ENCODE measurements at places on chromosomes 2 and 18.

DNA sequence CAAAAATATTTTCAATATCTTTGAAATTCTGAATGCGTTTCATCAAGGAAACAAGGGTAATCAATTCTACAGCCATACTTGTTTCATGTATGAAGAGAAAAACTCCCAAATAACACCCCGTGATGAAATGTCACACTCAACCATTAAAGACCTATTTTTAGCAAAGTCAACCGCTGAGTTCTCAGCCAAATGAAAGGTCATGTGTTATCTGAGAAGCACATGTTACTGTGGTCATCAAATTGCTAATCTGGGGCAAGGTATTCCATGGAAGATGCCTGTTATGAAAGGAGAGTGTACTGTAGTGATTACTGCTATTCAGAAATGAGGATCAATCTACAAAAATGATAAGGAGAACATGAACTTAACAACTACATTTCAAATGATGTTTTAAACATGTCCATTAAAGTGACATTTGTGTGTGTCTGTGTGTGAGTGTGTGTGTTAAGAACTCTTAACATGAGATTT is 126.7 kb downstream of the BCL2 start:
- no peak for DNase-seq

- no peak for DNase-seq
These were observed 30.0 kb upstream of the CHMP3 start for GRCh38 chr2:86593266-86593665.

GRCh38 chr18:63889626-63890025 is 2.1 kb downstream of the SERPINB2 start:
- DNase-seq: no peak

- no peak for DNase-seq
These were observed 30.1 kb upstream of the FMNL2 start for GRCh38 chr2:152304836-152305235.

- no peak for DNase-seq
These were observed 127.8 kb downstream of the ARHGAP28 start for GRCh38 chr18:6857300-6857699.

GRCh38 chr2:135863233-135863632 is 13.0 kb downstream of the MCM6 start:
- DNase-seq: no peak

DNA sequence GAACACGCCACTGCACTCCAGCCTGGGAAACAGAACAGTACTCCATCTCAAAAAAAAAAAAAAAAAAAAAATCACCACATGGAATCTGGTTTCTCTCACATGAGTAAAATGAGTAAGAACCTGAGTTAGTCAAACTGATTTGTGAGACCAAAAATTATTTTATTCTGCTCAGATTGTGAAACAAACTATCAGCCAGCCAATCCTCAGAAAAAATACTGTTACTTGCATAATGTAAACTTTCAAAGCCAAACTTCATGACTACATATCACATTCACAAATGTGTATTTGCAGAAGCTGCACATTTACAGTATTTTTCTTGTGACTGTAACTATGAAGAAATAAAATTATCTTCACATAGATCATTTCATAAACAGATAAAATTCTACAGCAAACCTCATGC is 23.2 kb downstream of the SUMO1 start:
- no peak for DNase-seq

DNA sequence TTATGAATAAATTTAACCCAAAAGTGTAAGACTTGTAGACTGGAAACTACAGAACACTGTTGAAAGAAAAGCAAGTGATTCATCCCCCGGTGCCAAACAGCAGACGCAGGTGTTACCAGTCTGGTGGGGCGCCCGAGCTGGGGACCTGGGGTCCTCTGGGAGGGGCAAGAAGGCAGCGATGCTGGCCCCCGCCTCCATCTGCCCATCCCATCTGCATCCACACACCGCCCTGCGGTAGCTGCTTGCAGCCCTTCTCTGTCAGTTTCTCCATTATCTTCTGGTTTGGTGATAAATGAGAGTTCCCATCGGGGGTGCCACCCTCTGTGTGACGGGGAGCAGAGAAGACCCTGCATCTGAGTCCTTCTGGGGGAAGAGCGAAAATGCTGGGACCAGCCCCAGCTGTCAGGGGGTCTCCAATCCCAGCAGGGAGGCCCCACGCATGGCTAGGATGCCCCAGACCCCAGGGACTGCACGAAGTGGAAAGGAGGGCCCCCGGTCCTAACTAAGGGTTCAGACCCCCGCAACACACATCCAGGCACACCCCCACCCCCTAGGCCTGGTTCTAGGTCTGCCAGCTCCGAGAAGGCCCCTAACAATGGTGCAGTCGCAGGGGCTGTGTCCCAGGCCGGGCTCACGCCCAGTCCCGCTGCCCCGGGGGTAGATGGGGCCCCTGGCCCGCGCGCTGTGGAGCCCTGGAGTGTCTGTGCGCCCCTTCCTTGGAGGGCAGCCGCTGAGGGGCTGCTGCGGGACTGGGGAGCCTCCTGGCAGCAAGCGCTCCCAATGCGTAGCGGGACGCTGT is 686 bp upstream of the RGPD8 start:
- no peak for DNase-seq

DNA sequence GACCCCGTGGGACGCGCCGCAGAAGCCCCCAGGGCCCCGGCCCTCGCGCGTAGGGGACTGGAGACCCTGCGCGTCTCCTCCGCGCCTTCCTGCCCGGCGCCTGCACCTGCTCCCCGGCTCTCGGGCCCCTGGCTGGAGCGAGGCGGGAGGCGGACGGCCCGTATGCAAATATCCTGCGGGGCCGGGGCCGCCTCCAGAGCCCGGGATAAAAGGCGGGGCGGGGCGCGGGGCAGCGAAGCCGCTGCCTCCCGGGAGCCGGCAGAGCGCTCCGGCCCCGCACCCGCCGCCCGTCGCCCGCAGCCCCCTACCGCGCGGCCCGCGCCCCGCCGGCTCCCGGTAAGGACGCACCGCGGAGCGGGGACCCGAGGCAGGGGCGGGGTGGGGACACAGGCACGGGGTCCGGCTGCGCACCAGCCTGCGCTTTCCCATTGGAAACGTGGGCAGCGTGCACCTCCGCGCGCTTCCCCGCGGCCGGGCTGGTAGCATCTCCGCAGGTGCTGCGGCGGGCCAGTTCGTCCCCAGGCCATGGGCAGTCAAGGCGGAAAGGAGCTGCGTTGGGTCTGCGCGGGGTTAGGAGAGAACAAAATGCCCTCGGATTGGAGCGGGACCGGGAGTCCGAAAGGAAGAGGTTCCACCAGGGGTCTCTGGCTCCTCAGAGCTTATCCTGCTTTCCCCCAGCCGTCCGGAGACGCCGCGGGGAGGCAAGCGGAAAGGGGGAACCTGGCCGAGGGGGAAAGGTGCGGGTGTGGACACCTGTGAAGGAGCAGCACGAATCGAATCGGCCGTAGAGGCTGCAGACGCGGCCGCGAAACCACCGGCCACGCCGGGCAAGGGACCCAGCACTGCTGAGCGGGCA is at the start of gene ATP6V1C2:
TSS of gene ATP6V1C2 (plus strand) at position 235 of the 856 bp plus-strand sequence. CDS start 1,220 bp downstream, outside the sequence.
- DNase-seq: no peak

DNA sequence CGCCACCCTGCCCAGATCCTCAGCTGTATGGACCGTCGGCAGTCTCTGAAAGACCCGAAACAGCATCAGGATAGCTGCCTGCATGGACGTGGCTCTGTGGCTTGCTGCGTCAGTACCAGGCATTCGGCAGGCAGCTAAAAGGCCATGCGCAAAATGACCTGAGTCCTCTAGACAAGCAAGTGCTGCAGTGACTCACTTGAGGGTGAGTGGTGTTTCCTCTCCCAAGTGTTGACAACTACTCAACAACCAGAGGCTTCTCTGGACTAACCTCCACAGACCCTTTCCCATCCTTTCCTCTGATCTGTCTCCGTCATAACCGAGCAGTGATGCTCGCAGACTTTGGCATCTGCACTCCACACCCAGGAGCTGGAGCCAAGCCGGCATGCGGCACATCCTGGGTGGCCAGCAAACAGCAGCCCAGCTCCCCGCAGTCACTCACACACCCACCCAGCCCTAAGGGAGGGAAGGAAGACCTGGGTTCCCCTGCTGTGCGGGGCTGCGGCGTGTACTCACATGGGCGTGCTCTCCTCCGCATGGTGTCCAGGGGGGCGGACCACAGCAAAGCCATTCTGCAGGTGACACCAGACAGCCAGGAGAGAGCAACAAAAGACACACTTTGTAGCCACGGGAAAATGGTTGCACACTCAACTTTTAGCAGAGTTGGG is 239.3 kb downstream of the TWIST2 start:
- DNase-seq: no peak

- DNase-seq: no peak
These were observed 60.2 kb upstream of the FZD7 start for GRCh38 chr2:201973305-201973928.

GRCh38 chr2:235914756-235915155 is 253.4 kb downstream of the GBX2 start:
- no peak for DNase-seq

DNA sequence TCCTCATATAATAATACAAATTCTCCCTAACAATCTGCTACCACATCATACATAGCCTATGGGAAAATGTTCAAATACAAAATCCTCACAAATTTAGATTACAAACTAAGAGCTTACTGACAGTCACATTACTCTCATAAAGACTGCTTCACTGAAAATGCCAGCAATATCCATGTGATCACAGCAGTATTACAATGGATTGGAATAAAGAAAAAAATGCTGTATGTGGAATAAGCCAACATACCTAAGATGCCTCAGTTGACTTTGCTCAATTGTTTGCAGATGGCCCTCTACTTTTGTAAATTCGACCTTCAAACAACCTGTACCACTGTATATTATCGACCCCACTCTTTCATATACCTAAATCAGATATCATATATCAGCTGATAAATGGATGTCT is 88.7 kb downstream of the DYM start:
- no peak for DNase-seq

DNA sequence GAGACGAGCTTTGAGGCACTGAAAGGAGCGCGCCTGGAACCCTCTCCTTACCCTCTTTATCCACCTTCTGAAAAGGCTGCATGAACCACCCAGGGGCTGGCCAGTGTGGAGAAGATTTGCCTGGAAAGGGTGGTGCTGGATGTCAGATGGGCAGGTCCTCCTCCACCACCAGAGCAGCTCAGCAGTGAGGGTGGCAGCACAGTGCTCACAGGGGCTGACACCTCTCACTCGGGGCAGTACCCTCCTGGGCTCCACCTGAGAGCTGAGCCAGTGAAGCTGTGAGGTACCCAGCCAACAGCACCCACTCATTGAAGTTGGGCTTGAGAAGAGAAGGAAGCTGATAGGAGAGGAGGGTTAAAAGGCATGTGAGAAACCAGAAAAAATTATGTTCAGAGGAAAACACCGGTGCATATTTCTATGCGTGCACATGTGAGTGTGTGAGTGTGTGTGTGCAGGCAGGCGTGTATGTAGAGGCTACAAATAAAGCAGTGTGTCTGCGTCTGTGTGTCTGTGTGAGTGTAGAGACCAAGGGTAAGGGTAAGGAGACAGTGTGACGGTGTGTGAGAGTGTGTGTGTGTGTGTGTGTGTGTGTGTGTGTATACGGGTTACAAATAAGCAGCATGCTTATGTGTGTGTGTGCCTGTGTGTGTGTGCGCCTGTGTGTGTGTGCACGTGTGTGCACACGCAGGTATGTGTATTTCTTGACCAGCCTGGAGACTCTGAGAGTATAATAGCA is 40.7 kb downstream of the TEX44 start:
- DNase-seq: no peak

GRCh38 chr2:43984533-43984932 is 11.3 kb downstream of the LRPPRC start:
- no peak for DNase-seq

DNA sequence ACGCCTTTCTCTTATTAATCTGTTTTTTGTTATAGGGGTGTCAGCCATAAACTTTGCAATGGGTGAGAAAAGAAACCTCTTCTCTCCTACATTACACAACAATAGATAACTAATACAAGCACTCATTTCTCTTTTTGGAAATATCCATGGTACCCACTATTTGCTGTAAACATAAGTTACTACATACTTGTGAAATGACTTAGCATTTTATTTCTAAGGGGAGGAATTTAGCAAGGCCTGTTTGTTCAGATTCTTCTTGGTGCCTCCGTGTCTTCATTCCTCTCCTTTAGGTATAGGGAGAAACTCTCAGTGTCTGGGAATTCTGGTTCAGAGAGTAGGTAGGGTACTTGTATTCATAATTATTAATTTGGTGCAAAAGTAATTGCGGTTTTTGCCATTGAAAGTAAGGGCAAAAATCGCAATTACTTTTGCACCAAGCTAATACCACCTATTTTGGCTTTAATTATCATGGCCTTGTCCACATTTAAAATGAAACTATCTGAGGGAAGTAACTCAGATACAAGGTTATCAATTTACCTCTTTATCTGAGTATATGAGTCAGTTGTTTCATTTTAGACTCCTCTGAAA is 134.8 kb downstream of the MREG start:
- no peak for DNase-seq

DNA sequence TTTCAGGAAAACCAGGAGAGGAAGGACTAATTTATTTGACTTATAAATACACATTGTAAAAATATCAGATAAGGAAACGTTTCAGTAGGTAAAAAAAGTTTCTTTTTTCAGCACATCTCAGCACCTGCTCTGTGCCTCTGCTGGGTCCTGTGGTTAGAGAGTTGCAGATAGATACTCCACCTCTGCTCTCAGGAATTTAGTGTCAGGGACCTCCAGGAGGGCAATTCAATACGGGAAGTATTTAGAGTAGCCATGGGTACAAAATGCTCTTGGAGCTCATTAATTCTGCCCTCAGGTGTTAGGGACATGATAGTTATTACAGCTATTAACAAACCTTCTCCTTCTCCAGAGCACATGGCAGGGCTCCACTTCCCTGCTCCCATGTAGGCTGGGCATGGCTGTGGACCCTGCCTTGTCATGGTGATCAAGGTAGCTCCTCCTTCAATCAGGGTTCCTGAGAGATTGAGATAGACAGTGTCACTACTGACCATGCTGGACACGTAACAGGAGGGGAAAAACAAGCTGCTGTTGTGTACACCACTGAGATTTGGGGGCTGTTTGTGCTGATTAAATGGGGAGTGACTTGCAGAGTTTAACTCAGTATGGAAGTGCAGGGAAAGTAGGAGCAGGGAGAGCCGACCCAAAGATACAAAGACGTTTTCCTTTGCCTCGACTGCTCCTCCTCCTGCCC is 185.6 kb upstream of the COPS8 start:
- DNase-seq: no peak

DNA sequence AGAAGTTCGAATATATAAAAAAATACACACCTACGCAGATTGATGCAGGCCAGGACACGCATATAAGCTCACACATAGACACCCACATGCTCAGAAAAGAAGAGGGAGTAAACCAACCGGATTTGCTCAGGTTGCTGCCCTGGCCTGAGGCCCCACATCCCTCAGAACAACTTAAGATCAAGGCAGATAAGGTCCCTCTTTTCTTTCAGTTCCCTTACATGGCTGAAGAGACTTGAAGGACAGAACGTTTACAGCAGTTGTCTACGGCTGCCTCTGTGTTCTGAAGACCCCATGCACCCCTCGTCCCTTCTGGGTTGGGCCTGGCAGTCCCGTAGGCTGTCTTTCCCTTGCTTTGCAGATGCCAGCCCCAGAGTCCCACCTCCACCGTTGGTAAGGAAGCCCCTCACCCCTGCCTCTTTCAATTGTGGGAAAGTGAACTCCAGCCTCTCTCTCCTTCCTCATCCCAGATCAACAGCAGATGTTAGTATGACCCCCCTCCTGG is 4.3 kb upstream of the NAGK start:
- no peak for DNase-seq

All from NCI-H1092 (cell line).